SK-N-DZ (cell line): ENCODE measurements at places on chromosomes 2 and 18.

DNA sequence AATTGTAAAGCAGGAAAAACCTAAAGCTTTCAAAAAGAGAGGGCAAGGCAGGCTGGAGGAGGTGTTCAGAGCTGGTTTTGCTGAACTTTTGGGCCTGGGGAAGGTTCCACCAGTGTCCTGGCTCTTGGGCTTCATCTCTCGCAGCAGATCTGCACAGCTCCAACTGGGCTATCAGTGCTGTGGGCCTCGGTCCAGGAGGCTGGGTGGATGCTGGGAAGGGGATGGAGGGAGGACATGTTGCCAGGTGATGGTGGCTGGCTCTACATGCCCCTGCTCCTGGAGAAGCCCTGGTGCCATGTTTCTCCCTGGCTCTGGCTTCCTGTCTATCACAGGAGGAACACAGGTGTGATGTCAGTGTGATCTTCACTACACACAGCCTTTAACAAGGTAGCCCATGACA lies 187.1 kb downstream of the SH3RF3 start:
- no peak for DNase-seq

DNA sequence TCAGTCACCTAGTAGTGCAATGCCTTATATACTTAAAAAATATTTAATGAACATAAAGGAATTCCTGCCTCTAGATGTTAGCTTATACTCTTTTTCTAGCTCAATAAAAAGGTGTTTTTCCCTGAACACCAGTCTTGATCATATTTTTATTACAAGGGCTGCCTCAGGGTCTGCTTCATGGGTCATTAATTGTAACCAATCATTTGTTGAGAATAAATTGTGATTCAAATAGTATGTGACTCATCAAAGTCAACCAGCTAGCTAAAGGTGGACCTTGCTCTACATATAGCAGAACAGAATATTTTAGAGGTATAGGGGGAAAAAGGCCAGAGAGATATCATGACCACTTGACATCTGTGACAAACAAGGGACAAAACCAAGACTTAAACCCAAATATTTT lies 114.0 kb downstream of the PIK3C3 start:
- DNase-seq: no peak

- DNase-seq: no peak
Observed at GRCh38 chr18:35577045-35577848, 4.3 kb upstream of the GALNT1 start.

DNA sequence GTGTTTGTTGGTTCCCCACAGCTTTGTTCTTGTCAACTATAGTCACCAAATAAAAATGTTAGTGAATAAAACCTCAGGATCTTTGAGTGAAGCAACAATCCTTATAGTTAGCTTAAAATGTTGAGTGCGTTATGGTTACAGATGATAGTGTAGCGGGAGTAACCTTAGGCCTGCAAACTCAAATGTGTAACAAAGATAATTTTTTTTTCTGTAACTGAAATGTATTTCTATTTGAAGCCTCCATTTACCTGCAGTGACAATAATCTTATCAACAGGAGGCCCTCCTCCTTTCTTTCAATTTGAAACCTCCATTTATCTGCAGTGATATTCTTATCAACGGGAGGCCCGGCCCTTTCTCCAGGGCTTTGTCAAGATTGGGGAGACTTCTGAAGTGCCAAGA lies 3.1 kb upstream of the C2orf49 start:
- no peak for DNase-seq

- DNase-seq: no peak
Observed at GRCh38 chr2:162992828-162993227, 154.3 kb upstream of the KCNH7 start.

- no peak for DNase-seq
Observed at GRCh38 chr18:76451396-76452331, 43.4 kb downstream of the ZNF516 start.
